ENCODE measurements at places on chromosomes 3 and 15. TPM values are rescaled to one million over a fixed set of nuclear protein-coding genes. Genes with fewer than 3 reads are reported as not detected.

DNA sequence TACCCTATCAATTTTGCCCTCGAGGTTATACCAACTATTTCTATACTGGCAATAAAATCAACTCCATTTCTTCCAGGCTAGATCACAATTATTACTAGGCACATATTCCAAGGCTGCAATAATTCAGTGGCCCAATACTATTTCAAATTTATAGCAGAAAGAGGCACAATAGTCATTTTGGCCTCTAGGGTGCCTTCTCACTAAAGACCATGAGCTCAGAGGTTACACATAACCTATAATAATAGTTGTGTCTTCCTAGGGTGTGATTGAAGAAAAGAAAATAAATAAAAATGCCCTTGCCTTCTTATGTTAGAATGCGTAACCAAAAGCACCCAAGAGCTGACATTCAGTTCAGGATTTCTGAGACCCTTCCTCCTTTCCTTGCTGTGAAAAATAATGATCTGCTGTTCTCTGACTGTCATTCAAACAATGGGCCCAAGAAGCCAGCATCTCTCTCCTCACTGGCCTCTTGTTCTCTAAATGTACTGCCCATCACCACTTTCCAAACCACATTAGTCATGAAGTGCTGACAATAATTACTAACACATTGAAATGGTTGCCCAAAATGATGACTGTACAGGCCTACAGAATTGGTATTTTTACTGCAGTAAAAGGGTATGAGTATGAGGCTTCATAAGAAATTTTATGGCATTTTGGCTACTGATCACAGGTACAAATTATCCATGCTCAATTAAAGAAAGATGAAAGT is 244.8 kb downstream of the LRRN1 start:
- DNase-seq: no peak

GRCh38 chr3:11543948-11544387 is 99.7 kb downstream of the VGLL4 start:
- no peak for DNase-seq

Gene EIF4E3
- total RNA-seq: 51.8 TPM

GRCh38 chr15:71199384-71200351 is 84.4 kb downstream of the THSD4 start:
- no peak for DNase-seq
